Cardiac fibroblast (primary cell): ENCODE measurements at places on chromosomes 5 and 9.

DNA sequence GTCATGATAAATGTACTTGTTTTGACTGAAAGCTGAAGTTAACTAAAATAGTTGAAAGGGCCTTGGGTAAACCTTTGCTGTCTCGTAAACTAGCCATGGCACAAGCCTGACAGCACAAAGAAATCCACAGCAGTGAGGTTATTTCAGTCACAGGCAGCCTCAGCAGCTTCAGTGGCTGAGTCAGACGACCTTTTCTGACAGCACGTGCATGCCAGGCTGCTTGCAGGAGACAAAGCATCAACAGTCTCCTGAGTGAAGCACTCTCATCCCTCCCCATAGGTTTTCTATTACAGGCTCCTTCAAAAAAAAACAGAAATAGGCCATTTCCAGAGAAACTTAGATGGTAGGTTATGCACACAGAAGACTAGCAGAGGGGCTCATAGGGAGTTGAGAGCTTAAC, 34.6 kb downstream of the OXCT1 start:
- peak; percentile 81 for DNase-seq

DNA sequence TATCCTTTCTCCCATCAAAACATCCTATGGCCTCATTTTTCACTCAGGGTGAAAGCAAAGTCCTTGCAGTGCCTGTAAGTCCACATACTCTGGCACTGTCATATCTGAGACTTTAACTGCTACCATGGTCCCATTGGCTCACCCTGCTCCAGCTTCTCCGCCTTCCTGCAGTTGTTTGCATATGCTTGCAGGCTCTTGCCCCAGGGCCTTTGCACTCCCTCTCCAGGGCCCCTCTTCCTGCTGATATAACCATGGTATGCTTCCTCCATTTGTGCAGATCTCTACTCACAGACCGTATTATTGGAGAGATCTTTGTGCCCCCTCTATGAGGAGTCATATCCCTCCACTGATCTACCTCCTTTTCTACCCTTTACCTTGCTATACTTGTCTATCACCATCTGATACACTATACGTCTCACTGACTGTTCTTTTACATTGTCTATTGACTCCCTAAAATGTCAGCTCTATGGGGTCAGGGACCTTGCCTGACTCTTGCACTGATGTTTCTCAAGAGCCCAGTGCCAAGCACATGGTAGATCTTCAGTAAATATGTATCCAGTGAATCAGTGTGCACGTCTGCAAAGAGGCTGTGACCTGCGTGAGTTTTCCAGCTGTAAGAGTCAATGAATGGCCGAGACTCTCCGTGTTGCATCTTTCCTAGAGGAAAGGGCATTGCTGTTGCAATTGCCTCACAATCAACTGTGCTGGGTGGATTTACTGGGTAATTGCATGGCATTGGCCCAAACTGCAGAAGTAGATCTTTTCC, 81.7 kb upstream of the CPEB4 start:
- no peak for DNase-seq

GRCh38 chr9:35666045-35666444, 1.1 kb upstream of the ARHGEF39 start:
- peak; percentile 65 for DNase-seq

DNA sequence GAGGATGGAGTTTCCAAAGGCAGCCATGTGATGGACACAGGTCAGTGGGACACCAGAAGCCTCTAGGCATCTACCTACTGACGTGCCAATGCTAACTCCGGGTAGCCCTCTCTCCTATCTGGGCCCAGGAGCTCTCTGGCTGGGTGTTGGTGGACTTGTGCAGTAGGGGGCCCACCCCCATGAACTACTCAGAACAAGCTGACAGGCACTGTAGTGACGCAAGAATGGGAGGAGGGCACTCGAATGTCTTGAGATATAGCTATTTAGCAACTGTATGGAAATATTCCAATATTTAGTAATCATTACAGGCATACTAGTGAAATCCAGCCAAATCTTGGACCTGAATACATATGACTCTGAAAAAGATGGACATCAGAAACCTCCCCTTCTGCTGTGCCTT, 5.7 kb upstream of the DOCK2 start:
- DNase-seq: peak; percentile 71

DNA sequence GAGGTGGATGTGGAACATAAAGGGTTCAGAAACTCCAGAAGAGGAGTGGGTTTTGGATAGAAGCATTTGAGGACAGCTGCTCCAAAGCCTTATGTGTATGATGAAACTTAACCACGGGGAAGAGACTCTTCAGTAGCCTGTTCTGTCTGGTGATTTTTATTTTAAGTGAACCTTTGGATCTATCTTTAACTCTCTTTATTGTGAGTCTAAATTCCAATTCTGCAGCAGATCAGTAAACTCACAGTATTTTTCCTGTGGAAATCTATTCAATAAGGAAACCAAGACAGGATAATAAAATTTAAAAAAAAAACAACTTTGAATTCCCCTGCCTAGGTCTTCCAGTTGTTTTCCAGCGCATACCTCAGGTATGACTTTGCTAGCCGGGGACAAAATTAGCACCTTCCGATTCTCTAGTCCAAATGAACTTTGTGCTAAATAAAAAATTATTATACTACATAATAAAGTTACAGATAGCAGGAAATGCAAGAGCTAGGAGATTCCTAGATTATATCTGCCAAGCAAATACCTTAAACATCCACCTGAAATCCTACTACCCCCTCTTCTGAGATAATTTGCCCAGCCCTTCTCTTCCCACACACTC, 101.9 kb downstream of the NLN start:
- DNase-seq: no peak

DNA sequence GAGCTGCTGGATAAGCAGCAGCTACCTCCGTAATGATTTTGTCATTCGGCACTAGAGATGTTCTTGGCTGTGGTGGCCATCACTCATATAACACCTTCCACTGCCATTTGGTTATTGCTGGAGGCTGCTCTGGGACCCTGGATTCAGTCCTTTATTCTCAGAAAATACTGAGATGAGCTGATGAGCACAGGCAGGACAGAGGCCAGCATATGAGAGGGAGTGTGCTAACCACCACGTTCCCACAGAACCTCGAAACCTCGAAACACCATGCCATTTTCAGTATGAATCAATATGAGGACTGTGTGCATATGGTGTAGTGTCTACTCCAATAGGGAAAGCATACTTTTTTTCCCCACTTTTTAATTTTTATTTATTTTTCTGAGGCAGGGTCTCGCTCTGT, 56.6 kb downstream of the ADAM19 start:
- DNase-seq: no peak

DNA sequence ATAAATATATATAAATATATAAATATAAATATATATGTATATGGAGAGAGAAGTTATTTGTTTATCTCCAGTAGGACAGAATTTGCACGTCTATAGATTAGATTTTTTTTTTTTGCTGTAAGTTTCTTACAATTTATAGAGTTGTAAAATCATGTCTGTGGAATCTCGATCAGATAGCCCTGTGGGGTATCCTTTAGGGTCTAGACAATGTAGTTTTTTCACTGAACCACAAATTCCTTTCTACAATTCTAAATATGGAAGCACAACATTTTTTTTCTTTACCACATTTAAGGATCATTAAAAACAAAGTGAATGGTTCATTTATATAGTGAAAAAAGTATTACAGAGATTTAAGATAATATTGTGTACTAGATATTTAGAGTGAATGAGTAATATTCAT, 384.2 kb upstream of the ZNF608 start:
- no peak for DNase-seq

DNA sequence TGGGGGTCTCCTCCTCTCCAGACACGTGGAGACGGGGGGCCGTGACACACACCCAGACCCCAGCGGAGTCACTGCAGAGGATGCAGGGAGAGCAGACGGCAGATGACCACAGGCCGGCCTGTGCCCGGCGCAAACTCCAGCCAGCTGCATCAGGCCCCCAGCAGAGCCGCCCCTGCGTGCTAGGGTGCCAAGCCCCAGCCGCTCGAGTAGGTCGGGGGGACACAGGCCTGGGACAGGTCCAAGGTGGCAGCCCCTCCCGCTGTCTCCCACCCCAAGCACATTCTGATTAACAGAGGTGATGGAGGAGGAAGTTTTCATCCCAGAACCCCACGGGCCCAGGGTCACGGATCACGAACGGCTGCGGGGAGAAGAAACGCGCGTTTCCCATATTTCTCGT, 14.4 kb downstream of the NACC2 start:
- DNase-seq: no peak

DNA sequence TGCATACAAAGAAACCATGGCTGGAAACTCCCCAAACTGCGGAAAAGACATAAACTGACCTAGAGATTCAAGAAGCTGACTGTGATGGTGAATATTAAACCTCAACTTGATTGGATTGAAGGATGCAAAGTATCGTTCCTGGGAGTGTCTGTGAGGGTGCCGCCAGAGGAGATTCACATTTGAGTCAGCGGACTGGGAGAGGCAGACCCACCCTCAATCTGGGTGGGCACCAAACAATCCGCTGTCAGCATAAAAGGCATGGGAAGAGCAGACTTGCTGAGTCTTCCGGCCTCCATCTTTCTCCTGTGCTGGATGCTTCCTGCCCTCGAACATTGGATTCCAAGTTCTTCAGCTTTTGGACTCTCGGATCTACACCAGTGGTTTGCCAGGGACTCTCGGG, 24.8 kb upstream of the WDR5 start:
- DNase-seq: no peak

GRCh38 chr5:119435436-119436132, 16.7 kb upstream of the HSD17B4 start:
- peak; percentile 71 for DNase-seq

DNA sequence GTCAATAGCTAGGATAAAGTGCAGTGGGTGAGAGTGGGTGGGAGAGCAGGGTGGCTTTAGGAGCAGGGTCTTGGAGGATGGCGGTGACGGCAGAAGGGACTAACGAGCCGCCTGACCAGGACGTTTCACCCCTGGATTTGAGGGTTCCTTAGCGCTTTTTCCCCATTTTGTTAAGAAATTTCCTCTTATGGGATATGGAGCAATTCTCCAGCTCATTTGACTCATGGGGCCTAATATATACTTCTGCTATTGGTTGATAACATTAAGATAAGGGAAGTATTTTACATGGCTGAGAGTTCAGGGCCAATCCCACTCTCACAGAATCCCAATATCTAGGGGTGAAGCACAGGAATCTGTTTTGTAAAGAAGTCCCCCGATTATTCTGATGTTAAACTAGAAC, 17.6 kb downstream of the CD180 start:
- DNase-seq: no peak
